ENCODE measurements at places on chromosomes 4 and X. TPM values are rescaled to one million over a fixed set of nuclear protein-coding genes. Genes with fewer than 3 reads are reported as not detected.

CYBB gene
- not detected for total RNA-seq

NUDT10 gene
- 23.9 TPM for total RNA-seq

SSX2B gene
- not detected for total RNA-seq

TMEM35A gene
- total RNA-seq, result 14.1 TPM

DNA sequence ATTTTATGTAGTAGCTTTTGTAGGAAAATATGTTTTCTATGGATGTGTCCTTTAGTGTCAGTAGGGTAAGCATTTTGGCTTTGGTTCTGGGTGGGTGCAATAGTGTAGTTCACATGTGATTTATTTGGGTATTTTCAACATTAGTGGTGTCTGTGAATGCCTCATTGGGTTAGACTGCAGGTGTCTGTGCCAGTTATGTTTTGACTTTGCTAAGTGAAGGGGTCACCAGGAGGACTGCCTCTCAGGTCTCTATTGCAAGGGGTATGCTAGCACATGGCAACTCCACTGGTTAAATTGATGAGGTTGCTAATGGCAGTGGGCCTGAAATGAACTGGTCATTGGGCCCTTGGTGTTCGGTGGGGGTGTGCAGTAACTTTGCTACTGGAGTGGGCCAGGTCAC is 467.1 kb downstream of the NAF1 start:
- H3K4me3 ChIP-seq, result no peak overlapping the region
- H3K4me1 ChIP-seq, result no peaks in the 10 kb centered on the region
- no peaks in the 10 kb centered on the region for H3K27me3 ChIP-seq
- H3K27ac ChIP-seq, result no peak overlapping the region
- H3K36me3 ChIP-seq, result no peaks in the 10 kb centered on the region

GRCh38 chrX:97030947-97031346 is 147.2 kb downstream of the RPA4 start:
- peaks cover 18% of the 10 kb centered on the region for H3K4me1 ChIP-seq
- H3K4me3 ChIP-seq, result no peak overlapping the region
- no peak for DNase-seq
- H3K27me3 ChIP-seq, result no peaks in the 10 kb centered on the region

GRCh38 chr4:66959207-66959606 is 586.1 kb downstream of the CENPC start:
- H3K4me3 ChIP-seq, result no peak overlapping the region
- no peaks in the 10 kb centered on the region for H3K36me3 ChIP-seq
- no peaks in the 10 kb centered on the region for H3K27me3 ChIP-seq
- H3K27ac ChIP-seq, result no peak overlapping the region
- H3K4me1 ChIP-seq, result no peaks in the 10 kb centered on the region
- DNase-seq, result no peak

DNA sequence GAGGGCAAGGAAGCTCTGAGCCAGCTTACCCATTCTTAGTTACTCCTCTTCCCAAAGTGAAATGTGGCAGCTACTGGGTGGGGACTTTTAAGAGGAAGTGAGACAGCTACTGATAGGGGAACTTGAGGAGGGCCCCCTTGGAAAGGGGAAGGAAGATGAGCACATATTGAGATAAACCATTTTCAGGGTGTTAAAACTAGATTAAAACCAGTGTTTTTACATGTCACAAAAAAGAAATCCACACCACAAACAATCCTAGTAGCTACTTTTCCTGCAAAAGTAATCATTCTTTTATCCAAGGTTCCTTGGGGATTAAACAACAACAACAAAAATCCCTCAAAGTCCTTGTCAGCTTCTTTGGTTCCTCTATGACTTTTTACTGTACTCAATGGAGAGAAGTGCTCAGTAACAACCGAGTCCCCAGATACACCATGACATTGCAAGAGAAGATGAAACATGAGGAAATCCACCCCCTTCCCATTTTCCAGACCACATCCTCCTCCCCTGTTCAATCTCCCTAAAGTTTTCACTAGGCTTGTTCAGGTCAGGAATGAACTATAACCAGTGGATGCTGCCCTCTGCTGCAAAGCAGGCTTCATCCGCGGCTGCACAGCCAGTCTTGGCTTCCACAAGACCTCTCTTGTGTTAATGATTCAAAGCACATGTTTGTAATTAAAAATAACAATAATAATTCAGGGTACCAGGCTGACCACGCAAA is 113.5 kb upstream of the TMEM164 start:
- no peaks in the 10 kb centered on the region for H3K4me1 ChIP-seq
- peaks cover 3% of the 10 kb centered on the region for H3K36me3 ChIP-seq
- no peaks in the 10 kb centered on the region for H3K27me3 ChIP-seq
- H3K27ac ChIP-seq, result no peak overlapping the region
- H3K4me3 ChIP-seq, result no peak overlapping the region

- no peak overlapping the region for H3K4me3 ChIP-seq
- H3K36me3 ChIP-seq, result no peaks in the 10 kb centered on the region
- H3K4me1 ChIP-seq, result no peaks in the 10 kb centered on the region
- H3K27ac ChIP-seq, result no peak overlapping the region
These were observed 3.9 kb upstream of the PDLIM5 start for GRCh38 chr4:94447754-94448411.

DNA sequence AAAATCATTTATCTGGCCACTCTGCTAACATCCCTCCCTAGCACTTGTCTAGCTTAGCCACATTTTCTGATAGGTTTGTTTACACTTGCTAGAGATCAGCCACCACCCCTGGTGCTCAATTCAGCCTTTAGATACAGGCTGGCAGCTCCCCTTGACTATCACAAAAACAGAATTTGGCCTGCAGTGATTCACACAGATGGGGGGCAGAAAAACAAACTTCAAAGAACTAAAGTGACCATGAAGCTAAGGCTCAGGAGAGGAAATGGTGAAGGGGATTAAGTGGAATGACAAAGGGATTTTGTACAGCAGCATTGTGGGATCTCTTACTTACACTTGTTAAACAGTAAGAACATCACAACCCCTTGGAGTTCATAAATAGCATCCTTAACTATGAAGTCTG is 1718.0 kb upstream of the PCDH7 start:
- H3K27me3 ChIP-seq, result peaks cover 76% of the 10 kb centered on the region
- H3K36me3 ChIP-seq, result no peaks in the 10 kb centered on the region
- H3K4me1 ChIP-seq, result peaks cover 19% of the 10 kb centered on the region
- H3K4me3 ChIP-seq, result no peak overlapping the region

DNA sequence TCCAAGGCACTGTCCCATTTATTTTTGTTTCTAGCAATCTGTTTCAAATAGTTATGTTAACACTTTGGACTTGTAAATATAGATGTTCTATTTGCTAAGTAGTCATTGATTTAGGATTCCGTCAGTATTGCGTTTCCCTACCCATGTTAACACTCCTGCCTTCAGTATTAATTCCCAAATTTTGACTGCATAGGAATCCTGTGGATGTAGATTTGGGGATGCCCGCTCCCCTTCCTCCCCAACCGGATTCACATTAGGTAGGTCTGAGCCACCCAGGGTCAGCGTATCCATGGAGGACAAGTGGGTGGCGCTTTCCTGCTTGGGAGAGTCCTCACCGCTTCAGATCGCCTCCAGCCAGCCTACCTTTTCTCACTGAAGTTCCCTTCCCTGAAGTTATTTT is 1.1 kb upstream of the SORBS2 start:
- no peak overlapping the region for H3K4me3 ChIP-seq
- H3K27me3 ChIP-seq, result no peaks in the 10 kb centered on the region
- no peaks in the 10 kb centered on the region for H3K36me3 ChIP-seq
- no peak overlapping the region for H3K27ac ChIP-seq
- no peak for DNase-seq

GRCh38 chr4:38711066-38711465 is 47.1 kb downstream of the KLF3 start:
- no peak for DNase-seq
- H3K4me1 ChIP-seq, result no peaks in the 10 kb centered on the region
- H3K27me3 ChIP-seq, result no peaks in the 10 kb centered on the region
- H3K27ac ChIP-seq, result no peak overlapping the region
- no peak overlapping the region for H3K4me3 ChIP-seq
